ENCODE measurements at places on chromosomes 11 and 22.

DNA sequence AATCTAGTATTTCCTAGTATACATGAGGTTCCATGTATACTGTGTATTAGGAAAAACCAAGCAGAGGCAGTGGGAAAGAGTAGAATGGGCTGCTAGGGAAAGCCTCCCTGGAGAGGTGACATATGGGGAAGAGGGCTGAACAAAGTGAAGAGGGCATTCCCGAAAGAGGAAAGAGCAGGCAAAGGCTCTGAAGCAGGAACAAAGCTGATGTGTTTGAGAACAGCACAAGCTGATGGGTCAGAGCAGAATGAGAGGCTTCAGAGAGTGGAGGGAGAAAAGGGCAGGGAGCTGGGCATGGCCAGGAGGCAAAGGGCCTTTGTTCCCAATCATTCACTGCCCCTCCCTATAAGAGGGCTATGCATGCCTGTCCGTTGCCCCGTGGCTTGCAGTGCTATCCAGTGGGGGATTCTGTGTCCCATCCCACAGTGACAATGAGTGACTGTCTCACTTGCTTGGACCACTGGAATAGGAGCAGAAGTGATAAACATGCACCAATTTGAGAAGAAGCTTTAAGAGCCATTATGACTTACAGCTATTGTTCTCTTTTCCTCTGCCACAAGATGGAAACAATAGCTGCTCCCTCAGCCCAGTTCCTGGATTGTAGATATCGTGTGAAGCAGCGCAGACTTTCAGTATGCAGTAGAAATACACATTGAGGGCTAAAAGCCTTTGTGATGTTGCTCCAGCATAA, 39.6 kb downstream of the GALNT18 start:
- DNase-seq = no peak

- no peak for DNase-seq
Measured at GRCh38 chr11:32464078-32464477, 28.7 kb upstream of the WT1 start.

- DNase-seq = no peak
Measured at GRCh38 chr11:47399860-47400767, 8.3 kb upstream of the SLC39A13 start.

GRCh38 chr11:3124821-3125220, 40.3 kb downstream of the OSBPL5 start:
- no peak for DNase-seq

DNA sequence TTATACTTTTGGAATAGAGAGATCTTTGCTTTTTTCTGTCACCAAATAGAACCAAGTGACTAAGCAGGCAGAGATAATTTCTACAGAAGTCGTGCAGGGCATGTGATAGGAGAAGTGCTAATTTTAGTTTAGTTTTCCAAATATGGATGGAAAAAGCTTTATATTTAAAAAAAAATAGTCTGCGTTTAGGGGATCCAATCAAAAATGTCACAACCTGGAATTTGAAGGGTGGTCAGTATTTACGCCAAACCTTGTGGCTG, 165.7 kb downstream of the LDLRAD3 start:
- DNase-seq = no peak

- DNase-seq = peak; percentile 20
Measured at GRCh38 chr11:14554959-14555358, 34.8 kb upstream of the PSMA1 start.

DNA sequence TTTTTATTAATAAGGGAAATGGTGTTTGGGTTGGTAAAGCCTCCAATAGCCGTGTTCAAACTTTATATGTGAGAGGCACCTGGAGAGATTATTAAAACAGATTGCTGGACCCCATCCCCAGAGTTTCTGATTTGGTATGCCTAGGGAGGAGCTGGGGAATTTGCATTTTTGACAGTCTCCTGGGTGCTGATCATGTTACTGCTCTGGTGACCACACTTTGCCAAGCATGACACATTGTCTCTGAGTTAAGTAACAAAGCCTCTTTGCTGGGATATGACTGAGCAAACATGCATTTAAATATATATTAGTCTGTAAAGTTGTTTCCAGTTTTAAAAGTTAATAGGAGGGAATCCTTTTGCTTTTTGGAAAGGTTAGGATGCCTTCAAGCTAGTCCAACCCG, 140.4 kb downstream of the NAV2 start:
- no peak for DNase-seq

DNA sequence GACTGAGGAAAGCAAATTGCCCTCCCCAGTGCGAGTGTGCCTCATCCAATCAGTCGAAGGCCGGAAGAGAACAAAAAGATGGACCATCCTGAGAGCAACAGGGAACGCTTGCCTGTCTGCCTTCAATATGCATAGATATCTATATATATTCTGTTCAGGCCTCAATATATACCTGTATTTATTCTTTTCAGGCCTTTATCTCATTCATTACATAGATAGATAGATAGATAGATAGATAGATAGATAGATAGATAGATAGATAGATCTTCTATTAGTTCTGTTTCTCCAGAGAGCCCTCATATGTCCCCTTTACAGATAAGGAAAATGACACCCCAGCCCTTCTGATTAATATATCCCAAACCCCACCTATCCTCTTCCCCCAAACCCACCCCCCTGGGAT, 55.1 kb upstream of the LMO2 start:
- DNase-seq = no peak

DNA sequence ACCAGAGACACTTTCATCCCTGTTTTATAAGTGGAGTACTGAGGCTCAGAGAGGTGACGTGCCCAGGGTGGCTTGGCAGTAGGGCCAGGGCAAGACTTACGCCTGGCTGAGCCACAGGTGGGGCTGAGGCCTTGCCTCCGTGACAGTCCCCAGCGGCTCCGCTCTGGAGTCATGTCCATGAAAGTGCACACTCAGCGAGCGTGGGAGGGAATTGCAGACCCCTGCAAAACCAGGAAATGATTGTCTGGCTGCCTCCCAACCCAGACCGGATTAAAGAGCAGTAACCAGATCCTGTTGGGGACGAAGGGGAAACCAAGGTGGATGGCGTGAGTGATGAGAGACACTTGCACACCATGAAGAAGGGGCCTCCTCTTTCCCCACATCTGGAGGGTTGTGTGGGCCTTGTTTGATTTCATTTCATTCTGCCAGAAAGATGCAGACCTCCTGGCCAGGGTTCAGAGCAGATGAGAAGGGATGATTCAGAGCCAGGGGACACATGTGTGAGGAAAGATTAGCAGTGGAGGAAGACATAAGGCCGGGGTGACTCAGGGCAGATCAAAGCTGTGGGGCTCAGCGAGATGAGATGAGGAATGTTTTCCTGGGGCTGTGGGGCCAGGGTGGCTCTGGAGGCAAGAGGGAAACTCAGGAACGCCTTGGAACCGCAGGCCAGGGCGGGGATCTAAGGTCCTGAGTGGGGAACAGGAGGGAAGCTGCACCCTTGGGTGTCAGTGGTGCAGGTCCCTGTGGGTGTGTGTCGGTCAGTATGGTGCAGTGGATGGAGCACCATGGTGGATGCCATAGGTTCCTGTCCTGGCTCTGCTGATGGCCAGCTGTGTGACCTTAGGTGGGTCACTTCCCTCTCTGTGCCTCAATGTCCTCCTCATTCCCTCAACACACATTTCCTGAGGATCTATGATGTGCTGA, 29.9 kb upstream of the LRRC32 start:
- DNase-seq = peak; percentile 42

- no peak for DNase-seq
Measured at GRCh38 chr11:72244361-72245262, 636 bp upstream of the PHOX2A start.

DNA sequence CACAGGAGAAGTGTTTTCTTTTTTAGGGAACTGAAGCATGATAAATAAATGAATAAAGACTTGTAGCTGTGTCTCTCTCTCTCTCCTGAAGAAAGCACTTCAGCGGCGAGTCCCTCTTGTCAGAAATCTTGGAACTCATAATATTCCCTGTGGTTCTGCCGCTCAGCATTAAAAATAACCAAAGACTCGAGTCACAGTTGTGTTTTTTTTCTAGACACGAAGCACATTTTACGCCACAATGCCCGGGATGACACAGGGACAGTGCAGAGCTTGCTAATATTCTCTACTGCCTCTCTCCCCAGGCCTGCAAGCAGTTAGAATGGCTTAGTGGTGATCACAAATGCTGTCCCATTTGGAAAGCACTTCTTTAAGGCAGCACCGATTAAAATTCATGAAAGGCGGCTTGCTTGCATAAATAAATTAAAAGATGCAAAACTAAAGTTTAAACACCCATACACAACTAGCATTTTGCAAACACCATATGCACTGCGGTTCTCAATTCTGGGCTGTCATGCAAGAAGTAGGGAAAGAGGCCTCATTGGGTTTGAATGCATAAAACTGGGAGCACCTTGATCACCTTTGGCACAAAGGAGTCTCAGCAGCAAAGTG, 597.4 kb downstream of the SOX6 start:
- no peak for DNase-seq

- no peak for DNase-seq
Measured at GRCh38 chr11:75421902-75422247, 11.1 kb downstream of the KLHL35 start.

GRCh38 chr22:21876486-21877176, 9.2 kb upstream of the MAPK1 start:
- no peak for DNase-seq

GRCh38 chr22:35477911-35478582, 62.6 kb upstream of the RASD2 start:
- DNase-seq = peak; percentile 51

- no peak for DNase-seq
Measured at GRCh38 chr11:114562166-114562916, 2.7 kb upstream of the NXPE1 start.

- no peak for DNase-seq
Measured at GRCh38 chr11:65169164-65169641, 830 bp upstream of the SPDYC start.

DNA sequence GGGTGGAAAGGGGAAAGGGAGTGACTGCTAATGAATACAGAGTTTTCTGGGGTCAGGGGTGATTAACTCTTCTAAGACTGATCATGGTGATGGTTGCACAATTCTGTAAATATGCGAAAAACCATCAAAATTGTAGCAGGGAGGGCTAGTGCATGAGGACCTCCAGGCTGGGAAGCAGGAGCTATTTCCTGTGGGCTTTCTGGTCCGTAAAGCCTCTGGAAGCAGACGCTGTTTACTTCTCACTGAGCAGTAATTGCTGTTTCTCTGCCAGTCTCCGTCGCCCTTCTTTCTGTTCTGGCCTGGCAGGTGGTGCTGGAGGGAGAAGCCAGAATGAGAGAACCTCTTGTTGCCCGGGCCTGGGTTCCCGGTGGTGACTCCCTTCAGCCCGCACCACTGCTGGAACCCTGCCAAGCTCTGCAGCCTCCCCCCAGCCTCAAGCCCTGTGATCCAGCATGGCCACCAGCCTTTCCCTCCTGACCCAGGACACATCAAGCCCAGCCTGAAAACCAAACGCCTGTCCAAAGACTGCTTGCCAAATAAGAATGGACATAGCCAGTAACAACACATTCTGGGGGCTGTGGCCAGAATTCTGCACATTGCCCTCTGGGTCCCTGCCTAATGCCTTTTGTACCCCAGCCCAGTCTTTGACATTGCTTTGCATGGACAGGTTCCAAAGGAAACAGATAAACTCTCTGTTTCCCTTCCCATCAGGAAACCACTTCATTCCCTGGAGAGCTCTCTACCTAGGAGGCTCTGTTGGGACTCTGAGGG, 201.0 kb upstream of the NAV2 start:
- DNase-seq = no peak

GRCh38 chr11:104487046-104487806, 323.3 kb upstream of the PDGFD start:
- no peak for DNase-seq

- no peak for DNase-seq
Measured at GRCh38 chr22:37758694-37759093, 49.0 kb upstream of the GCAT start.

DNA sequence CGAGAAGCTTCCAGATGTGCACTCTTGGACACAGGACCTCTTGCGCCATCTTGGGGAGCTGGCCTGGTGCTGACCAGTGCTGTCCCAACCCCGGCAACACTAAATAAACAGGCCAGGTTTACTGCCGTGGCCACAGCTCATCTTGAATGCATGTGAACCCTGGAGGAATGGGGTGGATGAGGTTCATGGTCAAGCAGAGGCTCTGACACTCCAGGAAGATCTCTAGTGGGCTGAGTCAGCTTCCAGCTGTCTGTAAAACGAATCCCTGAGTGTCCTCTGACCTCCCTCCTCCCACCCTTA, 51.8 kb downstream of the ALX4 start:
- no peak for DNase-seq

DNA sequence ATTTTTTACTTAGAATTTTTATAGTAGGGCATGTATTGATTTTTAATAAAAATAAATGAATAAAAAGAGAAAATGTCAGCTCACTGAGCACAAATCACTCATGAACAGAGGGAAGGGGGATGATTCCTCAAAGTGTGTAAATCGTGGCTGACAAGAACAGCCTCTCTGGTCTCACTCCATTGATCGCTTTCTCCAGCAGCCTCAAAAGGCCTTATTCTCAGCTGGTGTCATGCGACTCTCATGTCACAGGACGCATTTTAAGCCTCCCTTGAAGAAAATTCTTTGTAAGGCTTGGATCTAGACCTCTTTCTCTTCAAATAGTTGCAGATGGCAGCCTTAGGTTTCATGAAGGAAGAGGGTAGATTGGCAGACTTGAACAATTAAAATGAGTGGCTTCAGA, 33.9 kb upstream of the SLC5A12 start:
- no peak for DNase-seq

GRCh38 chr11:10628508-10629236, 60.2 kb upstream of the LYVE1 start:
- DNase-seq = no peak

GRCh38 chr11:17840101-17840548, 105.5 kb downstream of the KCNC1 start:
- DNase-seq = no peak

GRCh38 chr22:36884349-36885158, 23.7 kb downstream of the NCF4 start:
- DNase-seq = no peak

DNA sequence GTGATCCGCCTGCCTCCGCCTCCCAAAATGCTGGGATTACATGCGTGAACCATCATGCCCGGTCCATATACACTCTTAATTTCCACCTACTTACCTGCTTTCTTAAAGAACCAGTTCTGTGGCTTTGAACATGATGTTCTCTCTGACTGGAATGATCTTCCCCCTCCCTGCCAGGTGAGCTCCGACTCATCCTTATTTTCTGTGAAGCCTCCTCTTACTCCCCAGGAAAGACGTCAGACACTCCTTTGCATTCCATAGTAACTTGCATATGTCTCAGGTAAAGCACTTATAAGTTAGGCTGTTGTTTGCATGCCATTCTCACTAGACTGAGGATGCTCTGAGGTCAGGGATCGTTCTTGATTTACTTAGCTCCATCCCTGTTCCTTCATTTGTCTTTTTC, 91.8 kb upstream of the RAB1B start:
- no peak for DNase-seq

DNA sequence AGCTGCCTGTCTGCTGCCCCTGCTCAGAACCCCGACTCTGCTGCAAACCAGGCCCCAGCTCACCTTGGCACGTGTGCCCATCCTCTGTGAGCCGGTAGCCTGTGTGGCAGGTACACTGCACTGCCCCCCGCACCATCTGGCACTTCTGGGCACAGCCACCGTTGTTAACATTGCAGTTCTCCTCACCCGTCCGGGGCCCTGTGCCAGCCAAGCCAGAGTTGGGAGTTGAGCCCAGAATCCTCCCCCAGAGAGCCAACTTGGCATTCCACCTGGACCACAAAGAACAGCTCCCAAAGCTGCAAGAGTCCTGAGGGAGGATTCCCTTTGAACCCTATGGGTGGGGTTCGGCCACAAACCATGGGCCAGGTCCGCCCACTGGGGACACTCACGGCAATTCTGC, 22.5 kb downstream of the LRP4 start:
- no peak for DNase-seq
